ENCODE measurements at places on chromosomes 11 and 22.
A peak's percentile ranks its signal among the peaks of the same experiment; 100 is the strongest.

DNA sequence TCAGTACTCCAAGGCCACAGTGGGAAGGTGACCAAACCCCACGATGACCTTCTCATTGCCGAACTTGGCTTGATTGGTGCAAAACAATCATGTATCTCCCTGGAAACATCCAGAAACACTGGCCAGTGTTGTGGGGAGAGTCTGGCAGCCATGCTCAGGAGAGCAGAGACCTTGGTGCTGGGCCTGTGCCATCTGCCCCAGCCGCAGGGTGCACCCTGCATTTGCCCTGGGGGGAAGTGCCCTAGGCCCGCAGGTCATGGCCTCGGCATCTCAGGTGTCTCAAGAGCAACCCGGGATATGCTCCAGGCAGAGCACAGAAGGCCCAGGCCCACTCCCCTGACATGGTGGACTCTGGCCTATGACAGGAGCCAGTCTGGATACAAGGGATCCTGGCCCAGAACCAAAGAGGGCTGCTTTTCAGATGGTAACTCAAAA is 23.7 kb downstream of the ARVCF start:
- no peak for DNase-seq

- no peak for DNase-seq
Measured at GRCh38 chr11:5910540-5910939, 17.5 kb downstream of the OR52E5 start.

DNA sequence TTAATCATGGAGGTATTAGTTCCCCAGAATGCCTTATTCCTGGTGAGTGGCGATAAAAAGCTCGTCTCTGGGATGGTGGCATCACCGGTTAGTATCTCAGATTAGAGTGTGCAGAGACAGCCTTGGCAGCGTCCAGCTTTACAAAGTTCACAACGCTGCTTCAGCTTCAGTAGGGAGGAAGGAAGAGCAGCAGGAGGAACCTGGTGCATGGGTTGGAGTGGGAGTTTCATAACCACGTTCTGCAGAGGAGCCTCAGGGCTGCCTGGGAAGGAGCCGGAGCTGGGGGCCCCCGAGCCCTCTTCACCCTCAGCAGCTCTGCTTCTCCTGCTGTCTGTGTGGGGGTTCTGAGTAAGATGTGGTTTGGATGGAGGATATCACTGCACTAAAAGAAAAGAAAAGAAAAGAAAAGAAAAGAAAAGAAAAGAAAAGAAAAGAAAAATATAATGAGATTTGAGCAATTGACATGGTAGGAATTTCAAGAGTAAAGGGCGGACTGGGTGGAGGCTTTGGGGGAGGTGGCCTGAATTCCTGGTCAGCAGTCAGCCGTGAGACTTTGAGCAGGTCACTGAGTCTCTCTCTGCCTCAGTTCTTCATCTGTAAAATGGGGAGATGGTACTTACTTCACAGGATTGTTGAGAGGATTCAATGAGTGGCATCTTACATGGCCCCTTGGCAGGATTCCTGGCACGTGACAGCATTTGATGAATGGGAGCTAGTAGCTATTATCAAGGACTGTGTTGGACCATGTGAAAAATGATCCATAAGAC is 6.5 kb downstream of the ASPHD2 start:
- no peak for DNase-seq

DNA sequence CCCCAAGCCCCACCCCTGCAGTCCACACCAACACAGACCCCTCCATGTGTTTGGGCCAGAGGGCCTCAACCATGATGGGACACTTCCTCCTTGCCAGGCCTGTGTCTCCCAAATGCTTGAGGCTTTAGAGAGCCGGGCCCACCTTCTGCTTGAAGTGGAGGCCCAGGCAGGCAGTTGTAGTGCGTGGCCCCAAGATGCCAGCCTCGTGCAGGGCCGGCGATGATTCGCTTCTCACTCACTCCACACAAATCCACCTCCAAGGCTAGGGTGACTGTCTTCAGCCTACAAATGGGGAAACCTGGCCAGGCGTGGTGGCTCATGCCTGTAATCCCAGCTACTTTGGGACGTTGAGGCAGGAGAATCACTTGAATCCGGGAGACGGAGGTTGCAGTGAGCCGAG is 5.7 kb downstream of the PRR5 start:
- DNase-seq, result no peak

DNA sequence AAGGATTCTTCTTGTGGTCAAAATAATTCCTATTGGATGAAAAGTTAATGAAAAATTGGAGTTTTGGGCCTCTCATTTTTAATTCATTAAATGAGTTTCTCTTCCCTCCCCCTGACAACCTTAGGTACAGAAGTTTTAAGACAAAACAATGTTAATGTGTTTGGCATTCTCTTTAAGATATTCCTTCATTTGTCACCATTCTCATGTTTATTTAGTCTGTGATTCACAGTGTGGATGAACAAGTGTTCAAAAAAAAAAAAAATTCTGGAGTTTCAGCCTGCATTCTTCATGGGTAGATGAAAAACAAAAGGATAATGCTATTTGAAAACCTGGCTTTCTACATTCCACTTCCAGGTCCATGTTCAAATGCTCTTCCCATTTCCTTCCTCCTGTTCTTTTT is 172.6 kb upstream of the LUZP2 start:
- no peak for DNase-seq

- peak; percentile 11 for DNase-seq
Measured at GRCh38 chr22:17705951-17706900, 67.7 kb downstream of the BCL2L13 start.

GRCh38 chr11:102794382-102794781 is 3.6 kb downstream of the MMP1 start:
- DNase-seq, result no peak

DNA sequence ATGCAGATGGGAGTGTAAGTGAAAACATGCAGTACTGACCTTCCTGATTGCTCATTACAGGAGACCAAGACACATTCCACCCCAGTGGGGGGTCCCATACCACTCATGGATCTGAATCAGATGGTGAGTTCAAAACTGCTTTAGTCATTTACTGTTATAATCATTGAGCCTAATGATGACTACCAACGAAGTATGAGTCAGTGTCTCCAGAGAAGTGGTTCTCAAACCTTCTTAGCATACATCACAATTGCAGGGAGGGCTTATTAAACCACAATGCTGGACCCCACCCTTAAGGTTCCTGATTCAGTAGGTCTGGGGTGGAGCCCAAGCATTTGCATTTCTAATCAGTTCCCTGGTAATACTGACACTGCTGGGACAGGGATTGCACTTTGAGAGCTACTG is 75.8 kb downstream of the CD44 start:
- DNase-seq, result no peak

DNA sequence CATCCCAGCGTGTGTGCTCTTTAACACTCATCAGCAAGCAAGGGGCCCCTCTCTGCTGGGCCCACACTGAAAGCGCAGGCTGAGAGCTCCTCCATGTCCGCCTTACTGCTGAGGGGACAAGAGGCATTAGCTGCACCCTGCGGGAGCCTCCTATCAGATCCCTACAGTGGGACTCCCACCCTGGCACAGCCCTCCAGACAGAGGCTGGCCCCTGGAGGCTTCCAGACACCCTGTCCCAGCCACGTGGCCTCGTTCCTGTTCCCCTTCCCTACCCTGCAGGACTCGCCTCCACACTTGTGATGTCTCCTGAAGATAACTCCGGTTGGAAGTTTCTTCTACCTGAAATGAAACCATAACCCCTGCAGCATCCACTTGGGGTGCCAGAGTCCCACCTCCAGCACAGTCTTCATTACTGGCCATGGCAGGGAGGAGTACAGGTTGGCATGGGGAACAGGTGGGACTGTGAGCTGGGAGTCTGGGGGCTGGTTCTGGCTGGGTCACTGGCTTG is 5.0 kb upstream of the SH3BP1 start:
- DNase-seq, result no peak

- no peak for DNase-seq
Measured at GRCh38 chr11:12393691-12394090, 16.3 kb downstream of the PARVA start.

GRCh38 chr11:17721242-17721999 is 2.0 kb downstream of the MYOD1 start:
- DNase-seq, result no peak

Data from activated naive CD8-positive, alpha-beta T cell treated with anti-CD3 and anti-CD28 coated beads, Interleukin-2, amount 50 U/mL, for 16 hours (primary cell).